ENCODE measurements at places on chromosomes 11 and 22.
A peak's percentile ranks its signal among the peaks of the same experiment; 100 is the strongest.

DNA sequence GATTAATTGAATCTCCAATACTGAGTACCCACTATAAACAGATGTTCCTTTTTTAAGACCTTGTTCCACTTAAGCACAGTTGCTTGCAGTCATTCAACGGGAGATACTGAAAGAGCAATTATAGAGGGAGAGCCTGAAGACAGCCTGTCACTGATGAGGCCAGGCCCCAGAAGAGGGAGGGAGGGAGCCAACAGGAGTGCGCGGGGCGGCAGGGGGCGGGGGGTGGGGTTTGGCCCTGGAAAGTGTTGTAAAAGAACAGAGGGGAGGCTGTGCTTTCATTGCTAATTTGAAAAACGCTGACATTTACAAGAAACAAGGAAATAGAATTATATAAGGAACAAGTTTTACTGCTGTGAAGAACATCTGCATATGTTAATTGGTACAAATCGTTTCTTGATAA is 53.1 kb downstream of the MAP6 start:
- no peak for DNase-seq

GRCh38 chr11:120078397-120078796 is 59.5 kb downstream of the TRIM29 start:
- no peak for DNase-seq

DNA sequence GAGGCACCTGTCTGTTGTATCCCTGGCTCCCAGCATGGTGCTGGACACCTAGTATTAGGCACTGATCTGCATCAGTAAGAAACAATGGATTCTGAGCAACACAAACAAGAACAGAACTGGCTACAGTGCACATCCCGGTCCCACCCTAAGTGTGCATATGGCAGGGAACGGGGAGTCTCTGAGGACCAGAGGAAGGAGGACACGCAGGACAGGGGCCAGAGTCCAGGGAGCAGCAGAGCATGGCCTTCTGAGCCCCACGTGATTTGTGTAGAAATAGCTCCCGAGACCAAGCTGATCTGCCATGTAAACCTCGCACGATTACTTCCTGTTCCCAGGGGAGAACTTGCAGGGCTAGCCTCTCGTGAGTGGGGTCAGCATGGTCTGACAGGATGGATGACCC is 12.7 kb upstream of the SNX32 start:
- no peak for DNase-seq

DNA sequence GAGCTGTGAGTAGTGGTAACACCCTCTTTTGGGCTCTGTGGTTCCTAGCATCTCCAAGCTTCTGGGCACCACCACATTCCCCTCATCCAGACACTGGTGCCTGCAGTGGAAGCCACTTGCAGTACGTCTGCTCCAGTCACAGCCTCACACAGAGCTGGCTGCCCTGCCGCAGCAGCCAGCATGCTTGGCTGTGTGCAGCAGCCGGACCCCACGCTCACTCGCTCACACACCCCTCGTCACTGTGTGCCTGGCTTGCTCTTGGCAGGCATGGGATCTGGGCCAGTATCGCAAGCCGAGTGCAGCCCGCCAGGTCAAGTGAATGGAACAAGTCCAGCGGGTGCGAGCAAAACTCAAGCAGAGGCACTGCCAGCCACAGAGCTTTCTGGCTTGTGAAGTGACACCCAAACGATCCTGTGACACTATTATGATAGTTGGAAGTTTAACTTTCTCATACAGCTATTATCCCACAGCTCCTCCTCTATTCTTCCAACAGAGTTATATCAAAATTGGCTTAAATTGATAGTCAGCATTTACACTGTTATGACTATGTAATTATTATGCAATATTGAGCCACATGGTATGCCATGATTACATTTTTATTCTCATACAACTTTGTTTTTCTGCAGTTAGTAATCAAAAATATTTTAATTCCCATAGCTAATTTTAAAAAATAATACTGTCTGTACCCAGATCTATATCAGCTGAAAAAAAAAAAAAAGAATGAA is 89.0 kb downstream of the CCDC73 start:
- DNase-seq, result no peak

DNA sequence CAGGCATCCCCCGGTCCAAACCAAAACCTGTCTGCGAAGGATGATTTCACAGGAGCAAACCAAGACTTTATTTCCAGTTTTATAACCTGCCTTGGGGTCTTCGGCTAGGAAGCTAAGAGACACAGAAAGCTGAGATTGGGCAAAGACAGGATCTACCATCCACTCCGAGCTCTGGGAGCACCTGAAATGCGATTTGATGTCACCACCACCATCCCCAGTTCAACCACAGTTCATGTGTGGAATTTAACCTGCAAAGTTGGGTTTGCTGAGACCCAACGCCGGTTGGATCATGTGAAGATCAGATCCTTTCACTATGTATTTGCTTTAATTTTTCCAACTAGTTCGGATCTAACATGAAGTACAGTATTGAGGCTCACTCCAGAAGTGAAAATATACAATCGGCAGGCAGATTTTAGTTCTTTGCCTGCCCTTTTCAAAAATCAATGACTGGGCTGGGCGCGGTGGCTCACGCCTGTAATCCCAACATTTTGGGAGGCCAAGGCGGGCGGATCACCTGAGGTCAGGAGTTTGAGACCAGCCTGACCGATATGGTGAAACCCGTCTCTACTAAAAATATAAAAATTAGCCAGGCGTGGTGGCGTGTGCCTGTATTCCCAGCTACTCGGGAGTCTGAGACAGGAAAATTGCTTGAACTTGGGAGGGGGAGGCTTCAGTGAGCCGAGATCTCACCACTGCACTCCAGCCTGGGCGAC is 1.4 kb upstream of the C11orf24 start:
- DNase-seq, result no peak

DNA sequence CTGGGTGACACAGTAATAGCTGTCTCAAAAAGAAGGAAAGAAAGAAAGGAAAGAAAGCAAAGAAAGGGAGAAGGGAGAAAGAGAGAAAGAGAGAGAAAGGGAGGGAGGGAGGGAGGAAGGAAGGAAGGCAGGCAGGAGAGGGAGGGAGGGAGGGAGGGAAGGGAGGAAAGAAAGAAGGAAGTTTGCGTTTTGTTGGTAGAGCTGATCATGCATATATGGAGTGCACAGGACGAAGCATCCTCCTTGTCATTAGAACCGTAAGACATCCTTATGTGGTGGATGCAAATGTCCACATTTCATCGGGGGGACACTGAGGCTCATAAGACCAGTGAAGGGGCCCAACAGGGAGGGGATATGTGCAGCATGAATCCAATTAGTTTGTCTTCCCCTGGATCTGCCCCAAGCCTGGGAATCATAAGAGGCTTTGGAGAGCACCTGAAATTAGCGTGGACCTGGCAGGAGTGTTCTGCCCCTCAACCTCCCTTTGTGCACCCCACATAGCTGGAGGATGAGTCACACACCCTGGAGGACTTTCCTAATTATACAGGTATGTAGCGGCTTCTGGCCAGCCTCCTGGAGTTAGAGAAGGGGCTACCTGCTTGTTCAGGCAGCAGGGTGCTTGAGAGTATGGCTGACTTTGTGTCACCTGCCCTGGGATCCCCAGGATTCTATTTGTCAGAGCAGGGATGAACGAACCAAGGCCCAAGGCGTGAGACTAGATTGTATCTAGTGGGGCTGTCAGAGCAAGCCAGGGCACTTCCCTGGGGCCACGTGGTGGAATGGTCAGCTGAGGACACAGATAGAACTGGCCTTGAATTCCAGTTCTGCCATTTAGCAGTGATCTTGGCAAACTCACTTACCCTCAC is 119.7 kb upstream of the CD82 start:
- DNase-seq, result no peak

- no peak for DNase-seq
Measured at GRCh38 chr11:3189196-3189843, 24.2 kb upstream of the OSBPL5 start.

DNA sequence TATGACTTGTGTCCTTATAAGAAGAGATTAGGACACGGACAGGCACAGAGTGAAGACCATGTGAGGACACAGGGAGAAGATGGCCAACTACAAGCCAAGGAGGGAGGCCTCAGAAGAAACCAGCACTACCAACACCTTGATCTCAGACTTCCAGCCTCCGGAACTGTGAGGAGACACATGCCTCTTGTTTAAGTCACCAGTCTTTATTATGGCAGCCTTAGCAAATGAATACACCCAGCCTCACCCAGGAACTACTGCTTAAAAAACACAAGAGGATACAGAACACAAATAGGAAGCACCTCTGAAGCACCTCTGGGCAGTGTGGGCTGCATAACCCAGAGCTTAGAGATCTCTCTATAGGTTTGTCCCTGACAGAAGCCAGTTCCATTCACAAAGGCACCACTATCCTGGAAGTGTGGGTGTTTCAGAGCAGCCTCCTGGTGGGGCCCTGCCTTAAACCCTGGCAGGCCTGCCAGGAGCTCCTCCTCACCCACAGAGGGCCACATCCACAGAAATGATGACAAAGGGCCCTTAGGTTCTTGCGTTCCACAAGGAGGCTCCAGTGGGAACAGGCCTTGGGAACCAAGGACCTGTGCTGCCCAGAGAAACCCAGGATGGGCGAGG is 58.8 kb downstream of the CHRDL2 start:
- DNase-seq, result no peak

GRCh38 chr11:44034639-44035038 is 13.1 kb upstream of the ACCSL start:
- DNase-seq, result no peak

DNA sequence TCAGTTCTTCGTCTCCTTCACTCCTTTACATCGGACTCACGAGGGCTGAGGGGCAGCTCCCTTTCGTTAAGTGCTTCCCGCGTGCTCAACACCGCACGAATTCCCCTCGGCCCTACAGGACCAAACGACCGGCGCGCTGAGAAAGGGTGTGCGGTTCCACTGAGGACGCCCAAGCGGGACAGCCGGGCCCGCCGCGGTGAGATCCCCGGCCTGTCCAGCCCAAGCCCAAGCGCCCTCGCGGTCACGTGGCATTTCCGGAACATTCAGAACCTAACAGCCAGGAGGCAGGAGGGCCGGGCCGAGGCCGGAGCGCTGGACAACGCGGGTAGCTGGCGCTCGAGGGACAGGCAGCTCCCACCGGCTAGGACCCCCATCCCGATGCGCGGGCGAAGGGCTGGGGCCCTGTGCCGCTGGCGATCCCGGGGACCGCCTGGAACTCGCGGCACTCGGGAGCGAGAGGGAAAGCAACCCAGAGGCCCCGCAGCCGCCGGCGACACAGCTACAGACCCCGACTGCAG is 737 bp upstream of the STIP1 start:
- DNase-seq, result peak; percentile 71

DNA sequence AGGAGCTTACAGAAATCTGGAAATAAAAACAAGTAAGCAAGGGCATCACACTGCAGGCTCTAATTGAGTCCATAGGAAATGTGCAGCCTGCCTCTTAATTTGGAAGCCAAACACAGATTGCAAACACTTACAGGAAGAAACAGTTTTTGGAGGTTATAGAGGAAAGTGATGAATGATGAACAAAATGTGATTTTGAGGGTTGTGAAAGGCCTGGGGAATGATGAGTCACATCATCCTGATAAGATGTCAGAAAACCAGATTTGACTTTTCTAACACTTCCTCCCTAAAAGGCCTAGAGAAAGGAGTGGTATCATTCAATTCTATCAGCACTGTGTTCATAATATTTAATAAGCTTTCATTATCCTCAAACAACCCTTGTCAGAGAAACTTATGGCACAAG is 96.6 kb upstream of the POU2AF2 start:
- no peak for DNase-seq

DNA sequence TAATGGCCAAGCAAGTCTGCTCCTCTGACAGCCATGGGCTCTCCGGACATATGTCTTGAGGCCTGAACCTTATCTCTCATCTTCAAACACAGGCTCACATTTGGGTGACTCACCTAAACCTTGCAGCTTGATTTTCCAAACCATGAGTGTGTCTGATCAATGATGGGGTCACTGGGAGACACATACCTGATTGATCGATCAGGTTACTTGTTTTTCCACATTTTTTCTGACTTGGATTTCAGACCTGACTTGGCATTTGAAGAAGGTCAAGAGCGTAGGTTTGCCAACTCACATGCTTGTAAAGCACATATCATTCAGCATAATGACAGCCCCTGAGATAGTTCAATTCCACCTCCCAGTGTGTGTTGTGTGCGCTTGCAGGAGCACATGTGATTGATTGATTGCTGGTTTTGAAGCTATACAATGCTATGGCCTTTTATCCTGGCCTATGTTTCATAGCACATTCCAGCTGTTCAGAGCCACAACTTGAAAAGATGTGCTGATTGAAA is 116.7 kb upstream of the KIRREL3 start:
- no peak for DNase-seq

- DNase-seq, result no peak
Measured at GRCh38 chr11:30368394-30368793, 45.5 kb downstream of the ARL14EP start.

GRCh38 chr22:27990879-27991278 is 71.8 kb upstream of the PITPNB start:
- DNase-seq, result peak; percentile 24

- DNase-seq, result no peak
Measured at GRCh38 chr11:122004446-122004845, 111.6 kb downstream of the BLID start.

GRCh38 chr22:46328797-46329196 is 6.7 kb upstream of the TRMU start:
- DNase-seq, result no peak

DNA sequence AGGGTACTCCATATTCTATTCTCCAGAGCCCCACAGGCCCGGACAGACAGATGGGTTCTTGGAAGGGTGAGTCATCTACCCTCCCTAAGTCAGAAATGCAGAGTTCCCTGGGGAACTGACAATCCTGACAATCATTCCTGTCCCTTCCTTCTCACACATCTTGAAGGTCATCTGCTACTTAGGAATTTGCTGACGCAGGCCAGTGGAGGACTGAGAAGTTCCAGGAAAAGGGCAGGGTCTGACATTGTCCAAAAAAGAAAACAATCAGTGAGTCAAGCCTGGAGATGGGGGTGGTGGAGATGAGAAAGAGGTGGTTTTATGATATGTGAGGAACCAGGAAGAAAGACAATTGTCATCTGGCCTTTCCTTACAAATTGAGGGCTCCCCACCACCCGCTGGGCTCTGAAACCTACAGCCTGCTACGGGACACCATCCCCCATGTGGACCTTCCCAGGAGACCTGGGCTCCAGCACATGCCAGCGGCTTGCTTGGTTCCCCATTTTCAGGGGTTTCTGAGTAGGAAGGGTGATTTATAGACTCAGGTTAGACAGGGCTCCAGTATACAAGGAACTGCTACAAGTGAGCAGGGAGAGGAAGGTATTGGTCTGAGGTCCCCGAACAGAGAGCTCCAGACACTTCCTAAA is 12.9 kb downstream of the CD59 start:
- DNase-seq, result peak; percentile 28

DNA sequence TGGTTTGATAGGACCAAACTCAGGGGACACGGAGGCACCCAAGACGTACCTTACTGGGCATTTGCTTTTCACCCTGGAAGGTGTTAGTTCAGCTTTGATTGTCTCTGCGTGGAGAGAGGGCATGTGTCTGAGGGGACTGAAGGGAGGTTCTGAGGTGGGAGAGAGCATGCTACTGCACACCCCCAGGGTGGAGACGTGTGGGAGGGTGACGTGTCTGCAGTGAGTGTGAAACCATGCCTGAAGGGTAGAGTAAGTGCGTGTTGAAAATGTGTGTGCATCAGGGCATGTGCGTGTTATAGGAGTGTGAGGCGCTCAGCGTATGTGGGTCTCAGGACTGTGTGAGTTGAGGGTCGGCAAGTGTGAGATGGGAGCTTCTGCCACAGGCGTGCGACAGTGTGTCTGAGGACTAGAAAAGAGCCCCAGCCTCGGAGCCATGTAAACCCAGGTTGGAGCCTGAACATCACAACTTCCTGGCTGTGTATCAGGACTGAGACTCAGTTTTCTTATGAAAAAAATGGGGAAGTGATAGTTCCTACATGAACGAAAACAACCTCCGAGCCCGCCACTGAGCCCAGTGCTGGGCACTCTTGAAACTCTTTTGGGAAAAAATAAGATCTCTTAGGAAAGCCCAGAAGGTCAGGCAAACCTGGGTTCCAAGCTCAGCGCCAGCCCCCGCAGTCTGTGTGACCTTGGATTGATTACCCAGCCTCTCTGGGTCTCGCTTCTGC is 11.8 kb upstream of the KCNJ11 start:
- DNase-seq, result no peak
